ENCODE measurements at places on chromosomes 2 and 18. TPM values are rescaled to one million over a fixed set of nuclear protein-coding genes. Genes with fewer than 3 reads are reported as not detected.
A peak's percentile ranks its signal among the peaks of the same experiment; 100 is the strongest.

SNTG2 gene
- not detected for total RNA-seq

- H3K4me1 ChIP-seq, result no peaks in the 10 kb centered on the region
- H3K36me3 ChIP-seq, result no peaks in the 10 kb centered on the region
- peaks cover 17% of the 10 kb centered on the region for H3K27me3 ChIP-seq
- H3K4me3 ChIP-seq, result peak within 1 kb of the TSS; percentile 49
- H3K27ac ChIP-seq, result no peak within 1 kb of the TSS
Measured at GRCh38 chr18:23662309-23663263, at the start of gene ANKRD29. ANKRD29 (minus strand) TSS chr18:23662911; CDS start chr18:23662730, 181 bp downstream.

- no peak overlapping the region for H3K4me3 ChIP-seq
- no peak for DNase-seq
- H3K27me3 ChIP-seq, result no peaks in the 10 kb centered on the region
- no peaks in the 10 kb centered on the region for H3K4me1 ChIP-seq
Measured at GRCh38 chr18:54882318-54882717, 54.0 kb downstream of the RAB27B start.

FAHD2B gene
- 7.3 TPM for total RNA-seq

DNA sequence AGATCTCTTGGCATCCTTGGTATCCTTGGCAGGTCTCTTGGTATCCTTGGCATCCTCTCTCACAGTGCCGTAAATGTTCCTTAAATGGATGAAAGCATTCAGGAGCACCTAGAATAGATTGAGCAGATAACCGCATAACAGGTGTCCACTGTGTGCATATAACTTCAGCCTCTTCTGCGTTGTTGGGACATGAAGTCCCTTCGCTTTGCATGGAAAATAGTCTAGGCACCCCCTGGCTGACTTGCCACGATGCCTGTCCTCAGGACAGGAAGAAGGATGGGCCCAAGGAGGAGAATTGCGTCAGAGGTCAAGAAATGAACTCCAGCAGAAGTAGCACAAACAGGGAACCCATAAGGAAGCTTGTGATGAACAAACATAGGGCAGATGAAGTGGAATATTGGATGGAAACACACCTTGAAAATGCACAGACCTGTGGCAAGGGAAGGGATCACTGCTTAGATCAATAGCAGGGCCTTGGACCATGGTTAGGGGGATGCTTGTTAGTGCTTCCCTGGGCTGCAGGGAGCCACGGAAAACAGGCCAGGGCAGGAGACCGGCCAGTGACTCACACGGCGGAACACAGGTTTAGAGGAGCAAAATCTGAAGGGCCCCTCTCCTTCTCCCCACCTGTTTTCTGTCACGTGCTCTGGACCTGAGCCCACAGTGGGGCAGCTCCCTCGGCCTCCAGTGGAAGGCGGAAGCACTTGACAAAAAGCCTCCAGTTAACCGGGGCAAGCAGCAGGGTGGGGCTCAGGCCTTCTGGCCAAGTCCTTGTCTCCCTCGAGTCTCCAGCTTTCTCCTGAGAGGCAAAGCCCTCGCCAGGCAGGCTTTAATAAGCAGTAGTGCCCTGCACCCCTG lies 99.2 kb upstream of the ASAP2 start:
- H3K4me3 ChIP-seq, result no peak overlapping the region
- H3K27ac ChIP-seq, result no peak overlapping the region
- peaks cover 18% of the 10 kb centered on the region for H3K4me1 ChIP-seq
- no peaks in the 10 kb centered on the region for H3K27me3 ChIP-seq
- no peaks in the 10 kb centered on the region for H3K36me3 ChIP-seq

- H3K4me3 ChIP-seq, result no peak overlapping the region
- no peak overlapping the region for H3K27ac ChIP-seq
- no peaks in the 10 kb centered on the region for H3K4me1 ChIP-seq
- H3K36me3 ChIP-seq, result no peaks in the 10 kb centered on the region
- peak; percentile 78 for DNase-seq
Measured at GRCh38 chr2:45210462-45211195, 201.4 kb upstream of the SIX2 start.

- no peaks in the 10 kb centered on the region for H3K4me1 ChIP-seq
- H3K27me3 ChIP-seq, result no peaks in the 10 kb centered on the region
- no peak overlapping the region for H3K4me3 ChIP-seq
Measured at GRCh38 chr2:206993396-206993911, 54.1 kb downstream of the CPO start.

GRCh38 chr2:143530758-143531157 lies 401.5 kb downstream of the ARHGAP15 start:
- H3K4me3 ChIP-seq, result no peak overlapping the region
- peaks cover 2% of the 10 kb centered on the region for H3K4me1 ChIP-seq
- no peaks in the 10 kb centered on the region for H3K36me3 ChIP-seq
- no peak overlapping the region for H3K27ac ChIP-seq
- no peaks in the 10 kb centered on the region for H3K27me3 ChIP-seq

GNAL gene
- 0.77 TPM for total RNA-seq

ASB1 gene
- 18.2 TPM for total RNA-seq

PLCL1 gene
- 0.83 TPM for total RNA-seq

C18orf54 gene
- total RNA-seq, result 3.3 TPM

DNA sequence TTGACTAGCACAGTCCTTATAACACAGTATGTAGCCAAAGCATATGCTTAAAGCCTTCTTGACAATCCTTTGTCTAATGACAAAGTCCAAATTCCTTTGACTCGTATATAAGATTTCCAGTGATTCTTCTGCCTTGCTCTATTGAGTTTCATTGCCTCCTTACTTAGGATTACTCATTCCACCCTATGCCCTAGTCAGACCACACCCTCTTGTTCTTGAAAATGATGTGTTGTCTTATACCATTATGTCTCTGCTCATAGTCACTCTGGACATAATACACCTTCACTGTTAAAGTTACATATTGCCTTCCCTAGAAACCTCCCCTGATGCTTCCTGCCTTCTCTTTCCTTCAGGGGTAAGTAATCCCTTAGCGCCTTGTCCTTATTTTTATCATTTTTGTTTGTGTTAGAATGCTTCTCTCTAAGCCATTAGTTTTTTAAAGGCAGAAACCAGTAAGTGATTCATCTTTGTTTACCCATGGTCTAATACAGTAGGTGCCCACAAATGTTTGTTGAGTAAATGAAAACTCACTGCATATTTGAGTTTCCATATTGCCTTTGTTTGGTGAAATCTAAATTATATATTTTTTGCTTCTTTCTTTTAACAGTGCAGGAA lies 19.3 kb downstream of the GPD2 start:
- no peaks in the 10 kb centered on the region for H3K36me3 ChIP-seq
- DNase-seq, result peak; percentile 58
- H3K27me3 ChIP-seq, result no peaks in the 10 kb centered on the region
- peak overlapping the region; percentile 52 for H3K27ac ChIP-seq
- H3K4me1 ChIP-seq, result peaks cover 2% of the 10 kb centered on the region

GRCh38 chr2:50181212-50181611 lies 850.7 kb downstream of the NRXN1 start:
- no peak overlapping the region for H3K27ac ChIP-seq
- no peaks in the 10 kb centered on the region for H3K27me3 ChIP-seq
- DNase-seq, result no peak
- no peak overlapping the region for H3K4me3 ChIP-seq
- H3K36me3 ChIP-seq, result no peaks in the 10 kb centered on the region
- no peaks in the 10 kb centered on the region for H3K4me1 ChIP-seq

DNA sequence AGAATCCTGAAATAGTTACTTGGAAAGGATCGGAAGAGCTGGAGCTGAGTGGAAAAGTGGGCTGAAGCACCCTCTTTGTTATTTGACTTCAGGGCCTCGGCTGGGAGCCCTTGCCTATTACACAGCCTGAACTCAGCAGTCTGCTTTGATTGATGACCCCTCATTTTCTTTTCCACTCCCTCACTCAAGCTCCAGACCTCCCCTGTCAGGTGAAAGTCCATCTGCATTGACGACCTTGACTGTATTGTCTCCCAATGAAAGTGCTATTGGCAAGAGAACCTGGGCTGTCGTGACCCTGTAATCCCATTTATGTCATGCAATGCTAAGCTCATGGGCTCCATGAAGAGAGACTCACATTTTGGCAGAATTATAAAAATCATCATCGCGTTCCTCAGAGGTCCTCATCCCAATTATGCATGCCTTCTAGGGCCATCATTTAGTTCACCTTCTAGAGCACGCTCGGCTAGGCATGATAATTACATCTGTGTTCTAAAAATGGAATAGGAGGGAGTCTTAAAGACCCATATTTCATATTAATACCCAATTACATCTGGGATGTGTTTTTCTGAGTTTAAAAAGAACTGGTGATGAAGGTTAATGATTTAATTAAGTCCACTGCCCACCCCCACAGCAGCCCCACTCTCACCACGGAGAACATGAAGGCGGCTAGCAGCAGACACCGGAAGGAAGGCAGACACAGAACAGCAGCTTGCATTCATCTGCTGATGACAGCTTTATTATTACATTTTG lies 472.5 kb downstream of the PID1 start:
- H3K4me1 ChIP-seq, result no peaks in the 10 kb centered on the region
- no peaks in the 10 kb centered on the region for H3K27me3 ChIP-seq
- DNase-seq, result no peak
- no peak overlapping the region for H3K4me3 ChIP-seq

SLC19A3 gene
- 0.17 TPM for total RNA-seq

Data from fibroblast of lung (primary cell).